ENCODE measurements at places on chromosomes 6 and 20.

DNA sequence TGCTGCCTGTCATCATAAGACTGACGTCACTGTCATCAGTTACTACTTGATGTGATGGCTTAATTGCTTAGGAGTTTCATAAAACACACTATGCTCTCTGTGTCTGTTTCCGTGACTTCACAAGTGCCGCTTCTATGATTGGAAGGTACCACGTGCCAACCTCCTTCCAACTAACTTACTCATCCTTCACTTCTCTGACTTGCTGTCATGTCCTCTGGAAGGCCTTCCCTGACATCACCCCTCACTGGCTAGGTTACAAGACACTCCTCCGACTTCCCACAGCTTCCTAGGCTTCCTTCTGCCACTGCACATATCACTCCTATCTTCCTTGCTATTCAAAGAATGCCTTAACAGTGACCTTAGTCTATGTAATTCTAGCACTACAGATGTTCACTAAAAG lies 20.4 kb downstream of the SERINC3 start:
- no peak for DNase-seq

DNA sequence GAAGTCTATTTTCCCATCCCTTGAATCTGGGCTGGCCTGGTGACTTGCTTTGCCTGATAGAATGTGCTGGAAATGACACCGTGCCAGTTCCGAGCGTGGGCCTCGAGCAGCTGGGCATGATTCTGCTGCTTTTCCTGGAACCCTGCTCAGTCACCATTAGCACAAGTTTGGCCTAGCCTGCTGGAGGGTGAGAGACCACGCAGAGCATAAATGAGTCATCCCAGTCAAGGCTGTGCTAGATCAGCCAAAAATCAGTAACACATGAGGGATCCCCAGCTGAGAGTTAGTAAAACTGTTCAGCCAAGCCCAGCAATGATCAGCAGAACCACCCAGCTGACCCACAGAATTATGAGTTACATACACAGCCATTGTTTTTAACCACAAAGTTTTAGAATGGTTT lies 74.8 kb upstream of the TOP1 start:
- no peak for DNase-seq

- no peak for DNase-seq
These were observed 44.7 kb upstream of the CNKSR3 start for GRCh38 chr6:154555073-154555677.

DNA sequence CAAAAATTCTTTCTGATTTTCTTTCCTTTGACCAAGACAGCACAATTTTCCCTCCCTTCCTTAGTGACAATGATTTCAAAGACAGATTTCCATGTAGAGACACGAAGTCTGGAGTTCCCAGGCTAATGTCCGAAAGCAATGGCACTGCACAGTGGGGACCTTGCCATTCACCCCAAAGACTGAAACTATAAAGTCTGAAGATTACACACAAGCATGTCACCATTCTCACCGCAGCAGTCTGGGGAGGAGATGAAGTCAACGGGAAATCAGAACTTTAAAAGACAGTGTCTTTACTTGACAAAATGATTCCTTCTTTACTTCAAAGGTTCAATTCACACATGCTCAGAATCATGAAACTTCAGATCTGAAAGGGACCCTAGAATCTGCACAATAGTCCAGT lies 8.3 kb downstream of the B4GALT5 start:
- DNase-seq: no peak

DNA sequence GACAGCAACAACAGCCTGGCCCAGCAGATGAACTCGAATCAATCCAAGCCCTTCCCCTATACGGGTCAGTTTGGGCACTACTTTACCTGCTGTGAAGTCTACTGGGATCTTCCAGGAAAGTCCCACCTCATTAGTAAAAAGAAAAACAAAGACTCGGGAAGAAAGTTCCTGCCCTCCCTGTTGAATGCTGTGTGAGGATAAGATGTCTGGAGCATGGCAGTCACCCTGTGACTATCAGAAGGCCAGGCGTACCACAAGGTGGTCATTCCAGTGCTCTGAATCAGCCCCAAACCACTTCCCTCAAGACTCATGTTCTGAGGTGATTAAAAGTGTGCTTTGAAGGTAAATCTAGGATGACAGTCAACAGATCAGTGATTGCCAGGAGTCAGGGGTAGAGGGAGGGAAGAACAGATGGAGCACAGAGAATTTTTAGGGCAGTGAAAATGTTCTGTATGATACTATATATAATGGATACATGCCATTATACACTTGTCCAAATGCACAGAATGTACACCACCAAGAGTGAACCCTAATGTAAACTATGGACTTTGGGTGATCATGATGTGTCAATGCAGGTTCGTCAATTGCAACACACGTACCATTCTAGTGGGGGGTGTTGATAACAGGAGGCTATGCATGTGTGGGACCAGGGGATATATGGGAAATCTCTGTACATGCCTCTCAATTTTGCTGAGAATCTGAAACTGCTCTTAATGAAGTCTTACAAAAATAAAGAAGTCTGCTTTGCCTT lies 14.7 kb downstream of the FKBP1A start:
- DNase-seq: no peak

DNA sequence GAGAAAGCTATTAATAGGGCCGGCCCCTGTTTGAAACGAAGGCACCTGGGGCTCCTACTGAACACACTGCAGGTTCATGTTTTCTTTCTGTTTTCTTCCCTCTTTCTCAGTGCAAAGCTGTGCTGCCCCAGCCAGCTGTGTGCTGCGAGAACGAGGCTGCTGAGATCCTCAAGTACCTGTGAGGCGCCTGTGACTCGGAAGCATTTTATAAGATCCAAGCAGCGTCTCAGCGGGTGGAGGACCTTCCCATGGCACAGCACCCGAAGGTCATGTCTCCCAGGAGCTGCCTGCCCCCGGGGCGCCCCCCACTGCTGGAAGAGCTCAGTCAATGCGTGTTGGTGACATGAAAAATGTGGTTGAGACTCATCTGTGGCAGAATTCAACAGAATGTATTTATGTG lies 66.3 kb downstream of the SMOC2 start:
- no peak for DNase-seq

DNA sequence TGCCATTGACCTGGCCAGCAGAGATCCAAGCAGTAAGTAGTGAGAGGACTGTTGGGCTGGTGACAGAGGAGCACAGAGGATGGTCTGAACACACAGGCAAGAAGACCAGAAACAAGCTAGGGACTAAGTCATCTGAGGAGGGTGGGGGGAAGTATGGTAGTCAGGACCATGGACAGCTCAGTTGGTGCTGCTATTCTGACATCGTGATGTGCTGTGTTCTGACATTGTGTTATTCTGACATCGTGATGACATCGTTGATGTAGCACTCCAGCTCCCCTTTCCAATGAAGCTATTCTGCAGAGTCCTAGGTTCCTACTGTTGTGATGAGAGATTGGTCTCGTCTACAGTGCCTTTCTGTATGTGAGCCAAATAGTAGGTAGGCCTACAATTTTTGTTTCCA lies 28.7 kb downstream of the CFAP206 start:
- peak; percentile 9 for DNase-seq

GRCh38 chr20:44641325-44641724 lies 10.2 kb downstream of the ADA start:
- DNase-seq: no peak

DNA sequence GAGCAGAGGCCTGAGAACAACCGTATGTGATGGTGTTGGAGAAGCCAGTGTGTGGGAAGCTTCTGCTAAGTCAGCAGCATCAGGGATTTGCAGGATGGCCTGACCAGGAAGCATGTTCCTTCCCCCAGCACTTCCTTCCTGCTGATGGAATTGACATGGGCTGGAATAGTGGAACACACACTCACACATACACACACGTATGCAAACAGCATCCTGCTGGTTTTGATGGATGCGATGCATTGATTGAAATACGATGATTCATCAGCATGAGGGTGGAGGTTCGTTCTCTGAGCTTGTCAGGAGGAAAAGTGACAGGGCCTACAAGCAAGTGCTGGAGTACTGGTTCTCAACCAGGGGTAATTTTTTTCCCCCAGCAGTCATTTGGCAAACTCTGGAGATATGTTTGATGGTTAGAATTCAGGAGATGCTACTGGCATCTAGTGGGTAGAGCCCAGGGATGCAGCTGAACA lies 229.1 kb downstream of the NFATC2 start:
- no peak for DNase-seq

DNA sequence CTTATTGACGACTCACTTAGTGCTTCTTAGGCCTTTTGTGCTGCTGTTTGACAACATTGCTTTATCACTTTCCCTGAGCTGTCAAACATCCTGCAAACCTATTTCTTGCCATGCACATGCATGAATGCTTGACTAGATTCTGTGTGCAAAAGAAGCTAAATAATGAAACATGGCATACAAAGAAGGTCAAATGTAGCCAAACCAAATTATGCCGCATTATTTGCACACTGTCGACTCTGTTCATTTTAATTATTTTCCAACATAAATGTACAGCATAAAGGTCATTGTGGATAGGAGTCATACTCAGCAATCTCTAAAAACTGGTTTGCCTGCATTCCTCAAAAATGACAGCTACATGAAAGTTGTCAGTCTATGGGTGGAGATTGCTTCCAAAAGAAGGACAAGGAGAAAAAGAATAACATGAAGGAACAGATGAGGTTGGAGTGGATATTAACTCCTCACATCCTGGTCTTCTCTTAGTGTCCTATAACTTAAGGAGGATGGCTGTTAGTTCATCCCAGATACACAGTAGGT lies 123.1 kb upstream of the STXBP5 start:
- no peak for DNase-seq

DNA sequence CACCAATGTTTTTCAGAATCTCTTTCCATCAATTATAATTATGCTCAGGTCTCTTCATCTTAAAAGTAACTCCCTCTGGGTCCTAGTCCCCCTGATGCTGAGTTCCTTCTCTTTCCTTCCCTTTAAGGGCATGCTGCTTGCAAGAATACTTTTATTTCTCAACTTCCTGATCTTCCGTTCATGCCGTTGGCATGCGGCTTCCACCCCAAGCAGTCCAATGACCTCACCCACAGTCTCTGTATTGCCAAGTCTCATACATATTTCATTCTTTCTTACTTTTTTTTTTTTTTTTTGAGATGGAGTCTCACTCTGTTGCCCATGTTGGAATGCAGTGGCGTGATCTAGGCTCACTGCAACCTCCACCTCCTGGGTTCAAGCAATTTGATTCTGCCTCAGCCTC lies 83.5 kb downstream of the NDUFAF5 start:
- DNase-seq: no peak

GRCh38 chr20:51399006-51399890 lies 143.3 kb downstream of the NFATC2 start:
- DNase-seq: no peak

GRCh38 chr6:12735786-12736185 lies 19.2 kb downstream of the PHACTR1 start:
- DNase-seq: no peak

GRCh38 chr6:106658469-106658868 lies 29.1 kb downstream of the QRSL1 start:
- no peak for DNase-seq

- no peak for DNase-seq
These were observed 8.9 kb upstream of the SOX12 start for GRCh38 chr20:316316-317068.

DNA sequence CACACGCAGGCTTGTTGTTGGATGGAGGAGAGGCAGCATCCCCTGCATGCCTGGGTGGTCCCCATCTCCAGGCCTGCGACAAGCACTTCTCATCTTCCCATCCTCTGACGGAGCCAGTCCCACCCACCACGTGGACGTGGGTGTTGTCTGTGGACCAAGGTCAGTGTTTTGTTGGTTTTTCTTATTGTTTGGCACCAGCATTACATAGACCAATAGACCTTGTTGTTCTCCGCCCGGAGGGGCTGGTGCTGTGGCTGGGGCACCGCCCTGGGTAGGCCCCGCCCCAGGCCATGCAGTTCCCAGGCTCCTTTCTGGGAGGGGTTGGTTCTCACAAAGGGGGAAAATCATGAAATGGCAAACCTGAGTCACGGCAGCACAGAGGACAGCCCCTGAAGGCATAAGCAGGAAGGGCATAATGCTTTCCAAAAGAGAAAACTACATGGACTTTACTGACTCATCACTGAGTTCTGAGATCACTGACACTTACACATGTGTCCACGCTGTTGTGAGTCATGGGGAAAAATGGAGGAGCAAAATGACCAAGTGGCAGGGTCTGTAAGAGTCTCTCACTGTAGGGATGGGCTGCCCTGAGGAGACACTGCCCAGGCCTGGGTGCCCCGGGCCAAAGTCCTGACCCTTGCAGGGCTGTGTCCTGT lies 90.8 kb downstream of the THBS2 start:
- no peak for DNase-seq

DNA sequence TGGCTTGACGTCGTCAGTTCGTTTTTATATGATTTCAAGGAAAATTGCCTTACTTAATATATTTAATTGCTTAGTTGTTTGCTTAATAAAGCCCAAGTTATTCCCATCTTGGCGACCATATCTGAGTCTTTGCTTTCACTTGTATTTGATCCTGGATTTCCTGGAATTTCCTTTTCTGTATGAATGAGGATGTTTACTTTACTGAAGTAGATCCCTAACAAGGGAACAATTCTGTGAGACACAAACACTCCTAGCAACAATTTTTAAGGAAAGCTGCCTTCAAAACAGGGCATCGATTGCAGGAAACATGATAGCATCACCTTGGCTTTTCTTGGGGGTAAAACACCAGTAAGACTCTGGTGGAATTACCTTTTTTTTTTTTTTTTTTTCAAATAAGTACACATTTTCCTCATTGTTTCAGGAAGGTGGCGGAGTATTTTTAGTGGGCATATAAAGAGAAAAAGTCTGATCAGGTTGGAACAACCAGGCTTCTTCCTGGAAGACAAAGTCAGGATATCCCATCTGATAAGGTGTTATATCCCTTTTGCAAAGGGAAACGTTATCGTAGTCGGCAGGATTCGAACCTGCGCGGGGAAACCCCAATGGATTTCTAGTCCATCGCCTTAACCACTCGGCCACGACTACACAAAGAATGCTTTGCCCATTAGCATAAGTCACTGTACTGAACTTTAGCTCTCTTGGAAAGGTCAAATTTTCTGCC lies 68.5 kb upstream of the ZNF184 start:
- no peak for DNase-seq

Measured in memory B cell (primary cell).